Bladder microvascular endothelial cell (primary cell): ENCODE measurements at places on chromosomes 2 and 18. TPM values are rescaled to one million over a fixed set of nuclear protein-coding genes. Genes with fewer than 3 reads are reported as not detected.

The GALR1 gene
- total RNA-seq: not detected in 2 replicates

The FBLN7 gene
- total RNA-seq: 1.3 and 4.4 TPM in 2 replicates

The PTPRM gene
- total RNA-seq: 75.0 and 118 TPM in 2 replicates

The RIT2 gene
- total RNA-seq: not detected in 2 replicates

The KCNF1 gene
- 0.16 and 3.1 TPM in 2 replicates for total RNA-seq

The UGP2 gene
- total RNA-seq: 42.3 and 156 TPM in 2 replicates

The HNRNPLL gene
- 26.7 and 50.0 TPM in 2 replicates for total RNA-seq

The LRRC30 gene
- not detected in 2 replicates for total RNA-seq

The CCT4 gene
- 121 and 154 TPM in 2 replicates for total RNA-seq

The OTOF gene
- 11.8 and 87.4 TPM in 2 replicates for total RNA-seq

The CCDC121 gene
- 1.8 and 2.6 TPM in 2 replicates for total RNA-seq

The TNFRSF11A gene
- 4.4 and 21.5 TPM in 2 replicates for total RNA-seq

The MAP3K20 gene
- 18.0 and 36.4 TPM in 2 replicates for total RNA-seq

The CEBPZOS gene
- 7.4 and 13.0 TPM in 2 replicates for total RNA-seq

The IL1R2 gene
- total RNA-seq: not detected in 2 replicates

The GAREM2 gene
- total RNA-seq: under 0.01 and 0.57 TPM in 2 replicates

The DSG4 gene
- not detected in 2 replicates for total RNA-seq

The GDF7 gene
- total RNA-seq: 0.16 and 162 TPM in 2 replicates

The SKA1 gene
- 5.6 and 10.7 TPM in 2 replicates for total RNA-seq

The LYG1 gene
- total RNA-seq: 0.49 and 0.57 TPM in 2 replicates

The TGFA gene
- 0.32 and 52.2 TPM in 2 replicates for total RNA-seq

The FOSL2 gene
- 32.7 and 83.8 TPM in 2 replicates for total RNA-seq

The RTTN gene
- total RNA-seq: 10.7 and 21.3 TPM in 2 replicates

The CCDC102B gene
- 1.1 and 13.8 TPM in 2 replicates for total RNA-seq

The ARHGEF4 gene
- total RNA-seq: under 0.01 and 1.0 TPM in 2 replicates

The MOGAT1 gene
- total RNA-seq: not detected in 2 replicates

The B4GALT6 gene
- 1.9 and 7.0 TPM in 2 replicates for total RNA-seq
